ENCODE measurements at places on chromosomes 2 and 18.

DNA sequence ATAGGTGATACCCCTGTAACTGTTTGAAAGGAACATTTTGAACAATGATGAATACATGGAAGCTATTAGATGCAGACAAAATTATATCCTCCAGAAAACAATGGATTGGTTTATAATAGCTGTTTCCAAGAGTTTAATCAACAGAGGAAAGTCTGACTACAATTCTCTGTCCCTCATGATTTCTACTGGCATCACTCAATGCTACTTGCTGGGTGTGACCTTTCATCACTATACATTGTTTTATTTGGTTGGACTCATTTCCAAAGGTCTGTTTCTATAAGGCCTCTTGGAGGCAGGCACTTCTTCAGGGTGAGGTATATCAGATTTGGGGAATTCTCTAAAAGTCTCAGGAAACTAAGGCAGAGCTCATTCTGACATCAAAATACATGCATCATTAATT, 636.1 kb upstream of the SLC8A1 start:
- DNase-seq = no peak

GRCh38 chr2:113829761-113830160, 60.1 kb upstream of the ACTR3 start:
- no peak for DNase-seq

GRCh38 chr2:56008661-56009431, 85.3 kb upstream of the EFEMP1 start:
- DNase-seq = peak; percentile 82

DNA sequence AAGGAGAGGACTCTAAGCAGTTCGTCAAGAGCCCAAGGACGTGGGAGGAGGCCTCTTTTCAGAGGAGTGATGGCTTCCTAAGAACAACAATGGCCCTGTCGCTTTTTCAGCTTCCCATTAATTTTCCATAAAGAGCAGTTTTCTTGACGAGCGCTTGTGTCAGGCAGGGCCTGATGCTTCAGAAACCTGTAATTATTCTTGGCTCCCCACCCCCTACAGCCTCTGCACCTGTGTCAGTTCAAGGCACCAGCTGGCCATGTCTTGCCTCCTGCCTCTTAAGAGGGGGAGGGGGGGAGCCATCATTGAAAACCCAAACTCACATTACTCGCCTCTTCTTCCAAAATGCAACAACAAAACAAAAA, 32.3 kb downstream of the KLF7 start:
- DNase-seq = no peak

GRCh38 chr2:211479536-211480150, 923.2 kb downstream of the CPS1 start:
- DNase-seq = no peak

DNA sequence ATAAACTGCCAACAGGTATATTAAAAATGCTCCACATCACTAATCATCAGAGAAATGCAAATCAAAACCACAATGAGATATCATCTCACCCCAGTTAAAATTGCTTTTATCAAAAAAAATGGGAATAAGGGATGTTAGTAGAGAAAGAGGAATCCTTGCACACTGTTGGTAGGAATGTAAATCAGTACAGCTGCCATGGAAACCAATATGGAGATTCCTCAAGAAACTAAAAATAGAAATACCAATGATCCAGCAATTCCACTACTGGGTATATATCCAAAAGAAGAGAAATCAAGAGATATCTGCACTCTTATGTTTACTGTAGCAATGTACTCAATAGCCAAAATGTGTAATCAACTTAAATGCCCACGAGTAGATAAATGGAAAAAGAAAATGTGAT, 40.6 kb downstream of the ZRANB3 start:
- DNase-seq = no peak

DNA sequence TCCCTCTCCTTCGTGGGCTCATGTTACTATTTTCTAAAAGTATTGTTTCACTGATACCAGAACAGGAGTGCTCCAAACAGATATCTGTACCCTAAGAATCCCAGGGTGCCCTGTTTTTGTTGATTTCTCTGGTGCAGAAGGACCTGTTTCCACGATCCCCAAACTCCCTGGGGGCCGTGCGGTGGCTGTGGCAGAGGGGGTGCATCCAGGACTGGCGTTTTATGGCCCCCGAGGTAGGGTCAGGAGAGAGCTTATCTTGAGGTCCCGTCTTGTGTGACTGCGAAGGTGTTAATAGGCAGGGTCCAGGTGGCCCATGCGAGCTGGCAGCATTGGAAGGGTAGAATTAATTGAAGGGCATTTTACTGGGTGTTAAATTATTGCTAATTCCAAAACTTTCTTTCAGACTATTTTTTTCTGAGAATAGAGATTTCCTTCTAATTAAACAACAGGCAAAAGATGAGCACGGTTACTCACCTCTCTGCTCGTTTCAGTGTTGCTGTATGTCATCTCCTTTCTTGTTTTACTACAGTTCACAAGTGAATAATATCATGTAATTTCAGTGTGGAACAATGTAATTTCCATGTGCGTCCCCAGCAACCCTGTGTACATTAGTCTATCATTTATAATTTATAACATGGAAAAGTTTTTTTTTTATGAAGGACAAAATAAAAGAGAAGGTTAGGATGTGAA, 8.2 kb downstream of the TWIST2 start:
- peak; percentile 30 for DNase-seq

GRCh38 chr2:28293416-28293815, 99.2 kb upstream of the FOSL2 start:
- DNase-seq = no peak

GRCh38 chr2:58101500-58101899, 54.9 kb downstream of the VRK2 start:
- no peak for DNase-seq

GRCh38 chr18:21522530-21522929, 78.0 kb downstream of the ESCO1 start:
- no peak for DNase-seq

DNA sequence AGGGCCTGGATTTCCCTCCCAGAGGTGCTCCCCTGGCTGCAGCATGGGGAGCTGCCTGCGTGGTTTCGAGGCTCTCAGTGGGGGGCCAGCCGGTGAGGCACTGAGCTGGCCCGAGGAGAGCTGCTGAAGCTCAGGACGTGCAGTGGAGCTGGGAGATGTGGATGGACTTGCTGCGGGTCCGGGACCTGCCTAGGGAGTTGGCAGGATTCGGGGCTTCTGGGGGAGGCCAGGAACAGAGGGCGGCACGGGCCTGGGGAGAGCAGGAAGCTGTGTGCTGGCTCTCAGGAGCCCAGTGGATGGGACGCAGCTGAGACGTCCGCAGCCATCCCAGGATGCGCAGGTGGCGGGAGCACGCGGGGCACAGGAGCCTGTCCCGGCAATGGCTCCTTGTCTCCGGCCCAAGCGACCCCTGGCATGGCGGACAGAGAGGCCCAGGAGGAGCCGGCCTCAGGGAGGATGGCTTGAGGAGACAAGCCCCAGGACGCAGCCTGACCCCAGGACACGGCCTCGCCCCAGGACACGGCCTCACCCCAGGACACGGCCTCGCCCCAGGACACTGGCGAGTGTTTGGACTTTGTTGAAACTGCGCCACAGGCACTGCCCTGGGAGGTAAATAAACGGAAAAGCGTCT, 116.1 kb downstream of the NFATC1 start:
- peak; percentile 54 for DNase-seq

DNA sequence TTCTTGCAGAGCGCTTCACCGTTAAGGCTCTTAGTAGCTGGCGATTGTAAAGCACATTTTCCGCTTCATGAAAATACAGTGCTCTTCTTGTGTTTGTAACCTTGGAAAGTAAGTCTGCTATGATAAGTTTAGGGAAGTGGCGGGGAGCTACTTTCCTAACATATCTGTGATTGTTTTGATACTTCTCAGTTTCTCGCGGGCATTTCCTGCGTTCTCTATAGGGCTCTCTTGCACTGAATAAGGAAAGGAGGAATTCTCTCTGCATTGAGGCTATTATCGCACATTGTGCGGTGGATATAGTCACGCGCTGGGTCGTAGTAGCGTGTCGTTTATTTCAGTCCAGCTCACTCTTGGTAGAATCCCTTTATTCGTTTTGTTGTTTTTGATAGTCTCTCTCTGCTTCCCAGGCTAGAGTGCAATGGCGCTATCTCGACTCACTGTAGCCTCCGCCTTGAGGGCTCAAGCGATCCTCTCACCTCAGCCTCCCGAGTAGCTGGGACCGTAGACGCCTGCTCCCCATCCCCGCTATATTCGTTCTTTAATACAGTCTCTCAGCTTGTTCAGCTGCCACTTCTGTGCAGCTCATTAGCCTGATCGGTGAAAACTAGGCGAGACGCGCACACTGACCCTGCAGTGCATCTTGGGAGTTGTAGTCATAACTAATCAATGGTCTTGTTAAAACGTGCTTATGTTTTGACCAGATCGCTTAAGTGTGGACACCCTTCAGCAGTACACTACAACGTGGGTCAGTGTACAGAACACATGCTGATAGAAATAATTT, 1.0 kb upstream of the PPP4R3B start:
- DNase-seq = no peak

- DNase-seq = no peak
Measured at GRCh38 chr2:229748950-229749349, 34.6 kb upstream of the DNER start.

- DNase-seq = no peak
Measured at GRCh38 chr18:63150942-63151421, 168.6 kb downstream of the BCL2 start.

DNA sequence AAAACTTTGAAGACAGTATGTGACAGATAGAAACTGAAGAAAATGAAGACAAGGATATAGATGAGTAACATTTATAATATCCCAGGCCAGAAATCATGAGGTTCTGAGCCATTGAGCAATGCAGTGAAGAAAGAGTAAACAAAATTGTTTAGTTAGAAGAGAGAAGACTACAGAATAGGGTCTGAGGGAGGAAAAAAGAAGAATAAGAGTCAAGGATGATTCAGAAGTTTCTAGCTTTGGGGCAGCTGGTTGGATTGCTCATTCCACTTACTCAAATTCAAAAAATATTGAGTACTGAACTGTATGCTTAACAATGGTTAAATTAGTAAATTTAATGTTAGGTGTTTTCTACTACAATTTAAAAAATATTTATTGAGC, 155.0 kb upstream of the OTX1 start:
- no peak for DNase-seq

DNA sequence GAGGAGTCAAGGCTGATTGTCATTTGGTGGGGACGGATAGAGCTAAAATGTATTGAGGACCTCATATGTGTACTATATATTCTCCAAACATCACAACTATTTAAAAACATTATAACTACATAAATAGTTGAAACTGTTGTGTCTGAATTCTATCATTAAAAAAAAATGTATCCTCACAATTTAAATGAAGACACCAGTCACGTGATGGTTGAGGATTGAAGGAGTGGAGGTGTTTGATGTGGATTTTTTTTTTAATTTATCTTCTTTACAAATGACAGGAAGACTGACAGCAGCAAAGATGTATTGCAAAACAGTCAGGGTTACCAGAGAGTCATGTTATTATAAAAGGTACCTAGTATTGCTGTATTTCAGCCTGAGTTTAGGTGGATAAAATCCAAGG, 30.0 kb downstream of the GNAL start:
- no peak for DNase-seq

GRCh38 chr18:38948436-38948835, 1382.8 kb upstream of the CELF4 start:
- DNase-seq = no peak

DNA sequence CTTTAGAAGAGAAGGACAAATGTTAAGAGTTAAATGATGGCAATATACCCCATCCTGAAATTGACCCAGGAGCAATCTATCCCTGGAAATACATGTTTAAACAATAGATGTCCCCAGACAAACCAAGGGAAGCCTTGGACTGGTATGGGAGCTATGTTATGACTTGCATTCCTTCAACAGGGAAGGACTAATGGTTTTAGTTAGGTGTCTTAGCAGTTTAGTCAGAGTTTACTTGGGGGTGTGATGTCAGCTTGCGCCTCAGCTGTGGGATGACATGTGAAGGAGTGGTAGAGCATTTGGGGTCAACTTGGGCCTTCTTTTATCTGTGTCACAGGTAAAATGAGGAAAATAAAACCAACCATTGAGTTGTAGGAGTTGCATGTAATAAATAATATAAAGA, 36.8 kb downstream of the SPC25 start:
- DNase-seq = no peak

GRCh38 chr2:82084679-82085392, 1780.3 kb upstream of the LRRTM1 start:
- DNase-seq = no peak

DNA sequence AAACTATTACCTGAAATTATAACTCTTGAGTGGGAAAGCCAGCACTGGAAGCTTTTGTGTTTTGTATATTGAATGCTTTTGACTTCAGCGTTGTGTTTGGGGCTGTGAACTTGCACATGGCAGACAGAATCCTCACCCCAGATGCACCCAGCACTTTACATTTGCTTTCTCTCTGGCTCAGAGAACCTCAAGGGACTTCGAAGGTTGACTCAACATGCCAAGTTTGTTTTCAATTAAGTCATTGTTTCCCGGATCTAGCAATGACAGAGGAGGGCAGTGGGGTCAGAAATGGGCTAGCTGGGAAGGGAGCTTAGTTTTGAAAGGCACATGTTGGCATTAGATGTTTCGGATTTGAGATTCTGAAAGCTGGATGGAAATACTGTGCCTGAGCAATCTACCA, 22.4 kb downstream of the TET3 start:
- no peak for DNase-seq

DNA sequence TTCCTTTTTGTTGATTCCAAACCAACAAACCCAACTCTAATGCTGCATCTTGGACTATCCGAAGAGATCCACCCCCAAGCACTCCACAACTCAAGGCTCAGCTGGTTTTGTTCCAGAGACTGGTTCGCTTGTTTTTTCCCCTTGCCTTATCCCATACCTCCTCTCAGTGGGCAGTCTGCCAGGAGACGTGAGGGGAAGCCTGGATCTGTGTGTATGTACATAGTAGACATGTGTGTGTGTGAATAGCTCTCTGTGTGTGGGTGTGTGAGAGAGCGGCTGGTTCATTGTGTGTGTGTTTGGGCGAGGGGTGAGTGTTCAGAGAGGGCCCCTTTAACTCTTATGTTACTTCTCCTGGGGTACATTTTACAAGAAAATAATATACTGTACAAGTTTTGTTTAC, 94.4 kb downstream of the NRP2 start:
- no peak for DNase-seq

- DNase-seq = no peak
Measured at GRCh38 chr2:118496467-118496866, 351.0 kb downstream of the EN1 start.

DNA sequence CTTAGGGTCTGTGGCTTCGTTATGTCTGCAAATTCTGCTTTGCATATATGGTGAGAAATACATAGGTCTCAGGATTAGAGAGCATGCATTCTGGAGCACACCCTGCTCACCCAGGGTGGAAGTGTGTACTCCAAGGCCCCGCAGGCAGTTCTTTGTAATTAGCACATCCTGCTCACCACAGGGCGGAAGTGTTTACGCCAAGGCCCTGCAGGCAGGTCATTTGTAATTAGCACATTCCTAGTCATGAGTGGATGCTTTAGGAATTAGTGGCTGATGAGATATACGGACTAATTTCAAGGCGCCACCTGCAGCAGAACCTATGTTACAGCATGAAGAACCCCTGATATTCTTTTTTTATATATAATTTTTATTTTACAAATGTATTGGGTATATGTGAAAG, 4.2 kb downstream of the ALLC start:
- DNase-seq = peak; percentile 36

Measured in posterior vena cava (tissue), 2 donors.